CD14-positive monocyte (primary cell): ENCODE measurements at places on chromosomes 6 and 20.
A peak's percentile ranks its signal among the peaks of the same experiment; 100 is the strongest.

- H3K27me3 ChIP-seq, result no peaks in the 10 kb centered on the region
- no peak overlapping the region for H3K27ac ChIP-seq
- no peak overlapping the region for H3K4me3 ChIP-seq
- DNase-seq, result no peak
- H3K4me1 ChIP-seq, result peaks cover 2% of the 10 kb centered on the region
These were observed 41.6 kb downstream of the CDKAL1 start for GRCh38 chr6:20575704-20576451.

DNA sequence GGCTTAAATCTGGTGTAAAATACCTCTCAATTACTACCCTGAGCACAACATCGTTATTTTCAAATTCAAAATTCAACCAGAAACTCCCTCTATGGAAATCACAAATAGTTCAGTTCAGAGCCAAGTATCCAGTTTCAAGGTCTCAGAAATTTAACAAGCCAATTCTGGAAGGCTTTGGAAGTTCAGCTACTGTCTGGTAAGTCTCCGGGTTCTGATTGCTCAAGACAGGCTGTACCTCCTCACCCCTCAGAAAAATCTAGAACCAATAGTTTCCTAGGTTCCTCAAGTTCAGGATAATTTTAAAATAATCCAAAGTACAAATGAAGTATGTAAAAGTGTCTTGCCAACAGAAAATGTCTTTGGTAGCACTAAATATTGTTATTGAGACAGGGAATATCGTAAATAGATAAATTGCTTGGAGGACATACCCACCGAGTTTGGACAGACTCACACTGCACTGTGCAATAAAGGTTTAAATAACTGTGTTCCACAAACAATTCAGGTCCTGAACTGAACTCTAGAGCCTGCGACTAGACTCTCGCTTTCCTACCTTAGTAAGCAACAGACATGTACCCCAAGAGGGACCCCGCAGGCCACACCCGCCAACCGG, 729 bp downstream of the ATG5 start:
- peaks cover 15% of the 10 kb centered on the region for H3K4me1 ChIP-seq
- H3K27me3 ChIP-seq, result peaks cover 2% of the 10 kb centered on the region
- H3K36me3 ChIP-seq, result no peaks in the 10 kb centered on the region
- DNase-seq, result peak; percentile 5
- peak overlapping the region; percentile 93 for H3K4me3 ChIP-seq
- peak overlapping the region; percentile 100 for H3K27ac ChIP-seq

GRCh38 chr20:1637226-1637625, 17.4 kb upstream of the SIRPB1 start:
- H3K4me3 ChIP-seq, result no peak overlapping the region
- H3K4me1 ChIP-seq, result peaks cover 7% of the 10 kb centered on the region
- H3K27ac ChIP-seq, result no peak overlapping the region
- no peak for DNase-seq
- H3K27me3 ChIP-seq, result no peaks in the 10 kb centered on the region

DNA sequence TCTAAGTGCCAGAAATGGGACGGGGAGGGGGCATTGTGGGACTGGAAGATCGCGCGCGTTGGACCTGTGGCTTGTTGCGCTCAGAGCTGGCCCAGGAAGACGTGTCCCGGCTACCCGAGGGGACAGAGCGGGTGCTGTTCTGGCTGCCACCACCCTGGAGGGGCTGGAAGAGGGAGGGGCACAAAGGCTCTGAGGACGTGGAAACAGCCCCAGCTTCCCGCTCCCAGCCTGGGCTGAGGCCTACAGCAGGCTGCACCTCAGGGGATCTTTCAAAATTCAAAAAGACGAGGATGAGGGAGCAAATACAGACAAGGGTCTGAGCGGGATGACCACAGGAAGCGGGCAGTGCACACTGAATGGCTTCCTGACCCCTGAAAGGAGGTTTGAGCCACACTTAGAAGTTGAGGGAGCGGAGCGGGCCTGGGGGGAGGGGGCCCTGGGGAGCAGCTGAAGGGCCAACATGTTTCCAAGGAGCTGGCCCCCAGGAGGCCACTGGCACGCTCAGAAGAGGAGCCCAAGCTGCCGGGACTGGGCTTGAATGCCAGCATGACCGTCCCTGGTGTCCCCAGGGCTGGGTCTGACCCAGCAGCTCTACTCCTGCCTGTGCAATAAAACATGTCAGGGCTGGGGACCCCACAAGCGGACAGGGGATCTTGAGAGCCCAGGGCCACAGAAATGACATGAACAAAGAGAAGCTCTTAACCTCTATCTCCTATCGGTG, 1.3 kb downstream of the OXT start:
- H3K4me1 ChIP-seq, result peaks cover 31% of the 10 kb centered on the region
- H3K36me3 ChIP-seq, result no peaks in the 10 kb centered on the region
- DNase-seq, result no peak

GRCh38 chr6:35736253-35736894, 458 bp upstream of the ARMC12 start:
- no peak overlapping the region for H3K4me3 ChIP-seq
- DNase-seq, result peak; percentile 56
- peaks cover 44% of the 10 kb centered on the region for H3K4me1 ChIP-seq
- H3K36me3 ChIP-seq, result no peaks in the 10 kb centered on the region
- H3K27me3 ChIP-seq, result no peaks in the 10 kb centered on the region
- no peak overlapping the region for H3K27ac ChIP-seq

- H3K4me3 ChIP-seq, result no peak overlapping the region
- no peaks in the 10 kb centered on the region for H3K36me3 ChIP-seq
- H3K27ac ChIP-seq, result no peak overlapping the region
- H3K27me3 ChIP-seq, result no peaks in the 10 kb centered on the region
These were observed 323.3 kb downstream of the CDH4 start for GRCh38 chr20:61575151-61575937.

DNA sequence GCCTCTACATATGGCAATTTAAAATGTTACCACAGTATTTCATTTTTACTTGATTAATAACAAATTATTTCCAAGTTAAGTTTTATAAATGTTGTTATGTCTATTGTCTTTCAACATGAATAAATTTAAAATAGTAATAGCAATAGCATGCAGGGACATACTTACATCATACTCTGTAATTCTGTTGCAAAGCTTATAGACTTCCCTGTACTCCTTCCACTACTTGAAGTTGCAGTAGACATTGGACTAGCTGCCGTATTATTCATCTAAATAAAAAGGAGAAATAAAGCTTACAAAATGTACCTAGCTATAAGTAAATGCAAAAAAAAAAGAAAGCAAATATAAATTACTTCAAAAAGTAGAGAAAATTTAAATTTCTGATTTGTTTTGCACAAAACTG, 12.7 kb downstream of the SUPT3H start:
- no peaks in the 10 kb centered on the region for H3K36me3 ChIP-seq
- no peaks in the 10 kb centered on the region for H3K27me3 ChIP-seq
- DNase-seq, result peak; percentile 57
- H3K27ac ChIP-seq, result no peak overlapping the region

DNA sequence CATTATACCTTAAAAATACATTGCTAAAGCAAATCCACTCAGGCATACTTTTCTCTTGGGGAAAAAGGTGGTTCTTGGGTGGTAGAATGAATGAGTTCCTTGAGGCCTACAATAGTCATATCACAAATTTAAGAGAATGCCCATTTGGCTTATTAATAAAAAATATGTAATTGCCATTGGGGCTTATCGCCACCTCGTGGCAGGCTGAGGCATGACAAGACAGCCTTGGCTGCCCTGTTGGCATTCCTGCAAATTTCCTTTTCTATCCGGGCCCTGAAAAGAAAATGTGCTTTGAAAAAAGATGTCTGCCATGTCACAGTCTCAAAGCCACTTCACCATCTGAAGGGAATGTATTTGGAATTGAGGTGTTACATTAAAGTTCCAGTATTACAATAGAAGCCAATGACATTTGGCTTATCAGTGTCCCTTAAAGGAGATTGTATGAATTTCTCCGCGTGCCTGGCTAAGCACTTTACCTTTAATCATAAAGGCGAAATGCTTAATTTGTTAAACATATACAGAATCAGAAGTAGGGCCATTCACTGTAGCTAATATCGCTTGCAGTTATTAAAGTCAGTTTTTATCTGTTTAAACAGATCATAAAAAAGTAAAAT, 188.3 kb upstream of the ZFP64 start:
- H3K36me3 ChIP-seq, result no peaks in the 10 kb centered on the region
- H3K4me1 ChIP-seq, result no peaks in the 10 kb centered on the region
- H3K4me3 ChIP-seq, result no peak overlapping the region

DNA sequence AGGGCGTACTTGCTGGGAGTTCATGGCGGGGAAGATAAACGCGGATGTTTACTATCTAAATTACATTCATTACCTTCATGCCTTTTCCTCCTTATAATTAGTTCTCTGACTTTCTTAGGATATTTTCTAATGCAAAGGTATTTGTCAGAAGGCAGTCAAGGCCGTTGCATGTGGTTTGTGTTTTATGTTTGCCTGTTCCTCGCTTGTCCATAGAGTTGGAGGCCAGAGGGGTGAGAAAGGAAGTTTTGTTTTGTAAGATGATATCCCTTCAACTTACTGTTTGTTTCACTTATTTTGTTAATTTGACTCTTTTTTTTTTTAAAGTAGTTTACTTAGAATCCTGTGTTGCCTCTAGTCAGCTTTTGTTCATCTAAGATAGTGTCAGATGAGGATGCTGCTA, 4.0 kb upstream of the CCN2 start:
- H3K4me3 ChIP-seq, result no peak overlapping the region
- H3K27me3 ChIP-seq, result peaks cover 33% of the 10 kb centered on the region
- no peaks in the 10 kb centered on the region for H3K4me1 ChIP-seq

DNA sequence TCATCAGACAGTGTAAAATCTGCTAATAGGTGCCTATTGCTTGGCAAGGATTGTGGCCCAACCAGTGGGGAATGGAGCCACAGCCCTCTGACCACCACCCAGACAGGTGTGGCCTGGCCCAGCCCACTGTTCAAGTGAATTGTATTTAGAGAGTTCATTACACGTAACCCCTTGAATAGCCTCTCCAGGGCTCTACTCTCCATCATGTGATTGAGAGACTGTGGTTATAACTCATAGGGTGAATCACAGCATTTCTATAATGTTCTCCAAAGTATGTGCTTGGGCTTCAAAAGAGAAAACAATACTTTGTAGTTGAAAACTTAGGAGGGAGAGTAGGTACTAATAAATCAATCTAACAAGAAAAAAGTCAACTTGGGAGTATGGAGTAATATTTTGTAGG, 38.4 kb downstream of the ALDH8A1 start:
- H3K36me3 ChIP-seq, result no peaks in the 10 kb centered on the region
- no peak overlapping the region for H3K27ac ChIP-seq
- H3K4me1 ChIP-seq, result no peaks in the 10 kb centered on the region
- H3K27me3 ChIP-seq, result no peaks in the 10 kb centered on the region
- no peak for DNase-seq

- H3K27me3 ChIP-seq, result no peaks in the 10 kb centered on the region
- DNase-seq, result no peak
- peak overlapping the region; percentile 26 for H3K4me3 ChIP-seq
- H3K4me1 ChIP-seq, result peaks cover 17% of the 10 kb centered on the region
These were observed 117.5 kb downstream of the KCNQ5 start for GRCh38 chr6:72739368-72739779.

- H3K36me3 ChIP-seq, result no peaks in the 10 kb centered on the region
- peaks cover 12% of the 10 kb centered on the region for H3K4me1 ChIP-seq
- no peak overlapping the region for H3K27ac ChIP-seq
- peak; percentile 5 for DNase-seq
These were observed 2.2 kb upstream of the BFSP1 start for GRCh38 chr20:17533396-17533795.

- DNase-seq, result no peak
- no peaks in the 10 kb centered on the region for H3K27me3 ChIP-seq
- H3K27ac ChIP-seq, result no peak overlapping the region
- H3K4me1 ChIP-seq, result no peaks in the 10 kb centered on the region
- no peak overlapping the region for H3K4me3 ChIP-seq
These were observed 193.9 kb downstream of the ZNF217 start for GRCh38 chr20:53399592-53400335.

GRCh38 chr6:165556116-165556843, 106.8 kb downstream of the PDE10A start:
- H3K36me3 ChIP-seq, result no peaks in the 10 kb centered on the region
- H3K27me3 ChIP-seq, result no peaks in the 10 kb centered on the region
- H3K27ac ChIP-seq, result no peak overlapping the region
- DNase-seq, result no peak
- no peaks in the 10 kb centered on the region for H3K4me1 ChIP-seq
- no peak overlapping the region for H3K4me3 ChIP-seq

DNA sequence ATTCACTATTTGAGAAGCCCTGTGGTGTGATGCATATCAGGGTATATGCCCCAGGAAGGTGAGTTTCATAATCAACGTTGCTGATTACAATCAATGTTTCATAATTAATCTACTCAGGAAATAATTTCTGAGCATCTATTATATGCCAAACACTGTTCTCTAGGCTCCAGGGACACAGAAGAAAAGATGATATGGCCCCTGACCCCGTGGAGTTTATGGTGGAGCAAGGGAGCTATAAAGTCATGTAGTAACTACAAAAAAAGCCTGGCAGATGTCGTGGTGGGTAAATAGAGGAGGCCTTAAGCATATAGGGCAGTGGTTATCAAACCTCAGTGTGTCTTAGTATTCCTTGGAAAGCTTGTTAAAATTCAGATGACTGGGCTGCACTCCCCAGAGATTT, 40.1 kb upstream of the BCAS1 start:
- peaks cover 15% of the 10 kb centered on the region for H3K4me1 ChIP-seq
- no peak overlapping the region for H3K4me3 ChIP-seq
- H3K27me3 ChIP-seq, result no peaks in the 10 kb centered on the region
- H3K27ac ChIP-seq, result no peak overlapping the region
- no peak for DNase-seq

DNA sequence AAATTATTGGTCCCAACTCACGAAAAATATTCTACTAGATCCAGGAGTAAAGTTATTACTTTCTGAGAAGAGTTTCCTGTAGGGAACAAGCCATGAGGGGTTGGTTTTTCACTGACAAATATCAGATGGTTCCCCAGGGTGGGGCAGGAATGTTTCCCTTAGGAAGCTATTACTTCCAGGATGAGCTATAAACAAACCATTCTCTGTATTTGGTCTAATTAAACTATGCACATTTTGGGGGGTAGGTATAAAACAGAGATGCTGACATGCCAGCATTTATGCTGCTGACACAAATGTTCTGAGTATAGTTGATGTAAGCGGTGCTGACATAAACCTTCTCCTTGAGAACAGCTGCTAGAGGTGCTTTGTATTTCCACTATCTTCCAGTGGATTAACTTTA, 54.2 kb downstream of the OGFRL1 start:
- H3K4me3 ChIP-seq, result no peak overlapping the region
- peaks cover 31% of the 10 kb centered on the region for H3K4me1 ChIP-seq
- no peak overlapping the region for H3K27ac ChIP-seq
- no peak for DNase-seq
- no peaks in the 10 kb centered on the region for H3K27me3 ChIP-seq

GRCh38 chr20:25317351-25318075, 69.6 kb downstream of the PYGB start:
- H3K36me3 ChIP-seq, result no peaks in the 10 kb centered on the region
- no peak overlapping the region for H3K4me3 ChIP-seq
- H3K27ac ChIP-seq, result peak overlapping the region; percentile 93
- H3K27me3 ChIP-seq, result no peaks in the 10 kb centered on the region
